Sigmoid colon (tissue), 7 donors: ENCODE measurements at places on chromosomes 13 and 19. TPM values are rescaled to one million over a fixed set of nuclear protein-coding genes. Genes with fewer than 3 reads are reported as not detected.

- H3K4me1 ChIP-seq = peaks cover 41% of the 10 kb centered on the region
- H3K36me3 ChIP-seq = no peaks in the 10 kb centered on the region
- peak overlapping the region; percentile 45 for H3K4me3 ChIP-seq
- H3K27ac ChIP-seq = no peak overlapping the region
These were observed 115.1 kb downstream of the KCNRG start for GRCh38 chr13:50130123-50130946.

GRCh38 chr19:597406-598315 lies 8.0 kb downstream of the HCN2 start:
- no peak for DNase-seq
- H3K27ac ChIP-seq = no peak overlapping the region
- no peaks in the 10 kb centered on the region for H3K4me1 ChIP-seq
- H3K27me3 ChIP-seq = no peaks in the 10 kb centered on the region
- no peak overlapping the region for H3K4me3 ChIP-seq
- no peaks in the 10 kb centered on the region for H3K36me3 ChIP-seq

Gene CC2D1A
- 33.5 TPM for total RNA-seq

GRCh38 chr13:37656247-37656940 lies 57.8 kb upstream of the POSTN start:
- H3K36me3 ChIP-seq = no peaks in the 10 kb centered on the region
- no peaks in the 10 kb centered on the region for H3K4me1 ChIP-seq

Gene PLK5
- not detected for total RNA-seq

- H3K27ac ChIP-seq = peak overlapping the region; percentile 81
- H3K4me3 ChIP-seq = no peak overlapping the region
- H3K36me3 ChIP-seq = no peaks in the 10 kb centered on the region
- DNase-seq = peak; percentile 93
- peaks cover 37% of the 10 kb centered on the region for H3K4me1 ChIP-seq
These were observed 15.8 kb downstream of the ARRDC2 start for GRCh38 chr19:18023622-18024251.

Gene CYP4F8
- not detected for total RNA-seq

Gene ZNF536
- 5.4 TPM for total RNA-seq

DNA sequence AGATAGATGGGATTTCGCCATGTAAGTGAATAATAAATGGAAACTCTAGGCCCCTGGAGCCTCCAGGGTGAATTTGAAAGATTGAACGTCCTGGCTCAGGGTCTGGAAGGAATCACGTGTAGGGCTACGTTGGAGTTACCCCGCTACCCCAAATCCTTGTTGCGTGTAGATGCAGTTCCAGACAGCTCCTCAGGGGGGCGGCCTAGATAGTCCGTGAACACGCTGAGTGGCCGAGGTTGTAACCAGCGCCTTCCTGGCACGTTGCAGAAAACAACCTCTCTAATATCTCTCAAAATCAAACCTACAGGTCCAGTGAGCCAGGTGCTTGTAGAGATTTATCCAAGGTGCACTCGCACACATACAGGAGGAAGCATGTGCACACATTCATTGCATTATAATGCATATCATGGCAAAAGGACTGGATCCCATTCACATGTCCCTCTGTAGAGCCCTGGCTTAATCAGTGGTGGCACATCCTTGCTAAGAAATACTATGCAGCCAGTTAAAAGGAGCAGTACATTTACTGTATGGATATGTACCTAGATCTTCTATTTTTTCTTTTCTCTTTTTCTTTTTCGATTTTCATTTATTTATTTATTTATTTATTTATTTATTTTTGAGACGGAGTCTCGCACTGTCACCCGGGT lies 2.5 kb upstream of the KEAP1 start:
- peak; percentile 85 for DNase-seq
- no peak overlapping the region for H3K4me3 ChIP-seq
- H3K4me1 ChIP-seq = no peaks in the 10 kb centered on the region
- H3K27me3 ChIP-seq = peaks cover 8% of the 10 kb centered on the region
- H3K27ac ChIP-seq = no peak overlapping the region

DNA sequence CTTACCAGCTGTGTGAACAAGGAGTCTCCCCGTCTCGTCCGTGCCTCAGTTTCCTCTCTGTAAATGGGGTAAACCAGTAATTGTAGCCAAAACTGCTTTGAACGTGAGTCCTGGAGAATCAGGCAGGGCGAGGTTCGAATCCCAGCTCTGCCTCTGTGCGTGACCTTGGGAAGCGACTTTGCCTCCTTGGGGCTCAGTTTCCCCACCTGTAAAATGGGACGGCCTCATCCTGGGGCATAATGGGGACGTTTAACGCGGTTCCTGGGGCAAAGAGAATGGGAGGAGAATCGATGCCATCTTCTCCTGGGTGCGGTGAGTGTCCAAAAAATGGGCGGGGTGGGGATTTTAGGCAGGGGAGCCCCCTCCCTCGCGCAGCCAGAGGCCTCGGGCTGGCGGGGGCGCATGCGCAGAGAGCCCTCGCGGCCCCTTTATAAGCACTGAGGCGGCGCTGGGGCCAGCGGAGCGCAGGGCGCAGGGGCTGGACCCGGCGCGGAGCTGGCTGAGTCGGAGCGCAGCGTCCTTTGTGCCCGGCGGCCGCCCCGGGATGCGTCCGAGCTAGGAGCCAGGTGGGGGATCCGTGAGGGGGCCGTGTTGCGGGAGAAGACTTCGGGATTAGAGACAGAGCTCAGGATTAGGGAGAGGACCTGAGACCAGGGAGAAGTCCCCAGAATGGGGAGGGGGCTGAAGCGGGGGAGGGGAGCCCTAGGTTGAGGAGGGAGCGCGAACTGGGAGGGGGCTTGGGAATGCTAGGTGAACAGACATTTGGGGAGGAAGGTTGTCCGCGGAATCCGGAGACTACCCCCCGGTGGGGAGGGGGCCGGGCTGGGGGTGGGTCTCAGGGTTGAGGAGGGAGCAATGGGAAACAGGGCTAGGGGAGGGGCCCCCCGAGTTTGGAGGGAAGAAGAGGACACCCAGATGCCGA lies at the start of gene NCAN:
Gene NCAN (plus strand): TSS at position 460 of the 922 bp plus-strand sequence. CDS start 4,996 bp downstream, outside the sequence.
- DNase-seq = no peak
- no peaks in the 10 kb centered on the region for H3K36me3 ChIP-seq

Gene IL17D
- total RNA-seq = 1.7 TPM

Gene DKKL1
- 2.0 TPM for total RNA-seq

- no peak overlapping the region for H3K4me3 ChIP-seq
- DNase-seq = no peak
- no peaks in the 10 kb centered on the region for H3K27me3 ChIP-seq
- no peak overlapping the region for H3K27ac ChIP-seq
- no peaks in the 10 kb centered on the region for H3K36me3 ChIP-seq
- H3K4me1 ChIP-seq = no peaks in the 10 kb centered on the region
These were observed 390.5 kb upstream of the HTR2A start for GRCh38 chr13:47287291-47287751.

DNA sequence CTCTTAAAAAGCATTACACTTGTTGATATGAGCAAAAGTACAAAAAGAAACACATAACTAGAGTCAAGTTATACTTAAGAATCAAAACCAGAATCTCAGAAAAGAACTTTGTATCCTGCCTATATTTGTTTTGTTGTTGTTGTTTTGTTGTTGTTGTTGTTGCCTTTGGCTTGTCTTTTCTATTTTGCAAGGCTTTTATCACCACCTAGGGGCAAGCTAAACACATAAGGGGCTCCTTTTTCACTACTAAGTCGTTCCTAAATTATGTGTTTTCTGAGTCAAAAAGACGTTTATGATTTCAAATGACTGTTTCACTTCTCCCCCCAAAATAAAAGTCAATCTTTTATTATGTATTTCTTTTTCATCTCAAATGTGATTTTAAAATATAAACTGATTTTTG lies 250.2 kb downstream of the RBM26 start:
- no peaks in the 10 kb centered on the region for H3K36me3 ChIP-seq
- H3K4me1 ChIP-seq = no peaks in the 10 kb centered on the region
- no peaks in the 10 kb centered on the region for H3K27me3 ChIP-seq
- H3K4me3 ChIP-seq = no peak overlapping the region
- DNase-seq = no peak
- H3K27ac ChIP-seq = no peak overlapping the region

Gene APOE
- total RNA-seq = 83.1 TPM

GRCh38 chr13:113823771-113824170 lies 40.1 kb downstream of the GAS6 start:
- no peak for DNase-seq
- no peak overlapping the region for H3K27ac ChIP-seq
- H3K4me3 ChIP-seq = no peak overlapping the region
- H3K36me3 ChIP-seq = peaks cover 16% of the 10 kb centered on the region
- H3K27me3 ChIP-seq = no peaks in the 10 kb centered on the region

Gene KIR3DL2
- not detected for total RNA-seq

GRCh38 chr13:30523211-30523610 lies 57.5 kb upstream of the HMGB1 start:
- H3K4me1 ChIP-seq = no peaks in the 10 kb centered on the region
- H3K36me3 ChIP-seq = no peaks in the 10 kb centered on the region
- no peaks in the 10 kb centered on the region for H3K27me3 ChIP-seq
- no peak overlapping the region for H3K27ac ChIP-seq

GRCh38 chr13:32409561-32410421 lies 18.1 kb downstream of the N4BP2L1 start:
- H3K27ac ChIP-seq = peak overlapping the region; percentile 24
- no peaks in the 10 kb centered on the region for H3K36me3 ChIP-seq
- H3K4me1 ChIP-seq = peaks cover 4% of the 10 kb centered on the region
- DNase-seq = peak; percentile 79
- no peaks in the 10 kb centered on the region for H3K27me3 ChIP-seq

DNA sequence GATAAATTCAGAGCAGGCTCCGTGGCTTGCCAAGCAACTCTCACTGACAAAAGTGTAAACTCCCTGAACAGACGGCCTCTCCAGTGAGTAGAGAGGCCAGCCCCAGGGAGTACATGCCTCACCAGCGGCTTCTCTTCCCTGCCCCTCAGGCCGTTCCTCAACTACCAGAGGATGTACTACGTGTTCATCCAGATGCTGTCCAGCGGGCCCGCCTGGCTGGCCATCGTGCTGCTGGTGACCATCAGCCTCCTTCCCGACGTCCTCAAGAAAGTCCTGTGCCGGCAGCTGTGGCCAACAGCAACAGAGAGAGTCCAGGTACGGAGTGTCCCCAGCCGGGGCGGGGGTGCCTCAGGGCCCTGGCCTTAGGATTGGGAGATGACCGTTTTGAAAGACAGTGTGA lies 93.4 kb upstream of the MCF2L start:
- H3K27ac ChIP-seq = no peak overlapping the region
- H3K4me3 ChIP-seq = no peak overlapping the region
- H3K4me1 ChIP-seq = peaks cover 5% of the 10 kb centered on the region

DNA sequence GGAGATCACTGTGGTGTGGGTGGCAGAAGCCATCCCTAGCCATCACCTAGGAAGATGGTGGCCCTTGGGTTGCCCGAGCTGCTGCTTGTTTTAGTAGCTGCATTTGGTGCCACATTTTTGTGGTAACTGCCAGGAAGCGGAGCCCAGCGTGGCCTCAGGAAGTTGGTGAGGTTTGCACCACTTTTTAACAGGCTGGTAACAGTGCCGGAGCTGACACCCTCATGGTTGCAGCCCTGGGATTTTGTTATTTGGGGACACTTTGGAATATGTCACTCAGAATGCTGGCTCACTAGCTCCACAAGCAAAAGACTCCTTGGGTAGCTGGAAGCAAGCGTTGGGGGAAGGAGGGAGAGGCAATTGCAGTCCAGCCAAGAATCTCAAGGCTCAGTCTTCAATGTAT lies 22.1 kb downstream of the ACTN4 start:
- no peak for DNase-seq
- no peaks in the 10 kb centered on the region for H3K27me3 ChIP-seq
- peak overlapping the region; percentile 98 for H3K27ac ChIP-seq
- H3K4me1 ChIP-seq = peaks cover 84% of the 10 kb centered on the region
- H3K36me3 ChIP-seq = no peaks in the 10 kb centered on the region

Gene RAB3A
- total RNA-seq = 2.2 TPM

GRCh38 chr13:103812558-103812957 lies 746.3 kb upstream of the SLC10A2 start:
- H3K27ac ChIP-seq = no peak overlapping the region
- no peaks in the 10 kb centered on the region for H3K27me3 ChIP-seq
- H3K4me1 ChIP-seq = no peaks in the 10 kb centered on the region
- no peak overlapping the region for H3K4me3 ChIP-seq
- DNase-seq = no peak

- H3K27ac ChIP-seq = peak overlapping the region; percentile 68
- DNase-seq = peak; percentile 92
- no peak overlapping the region for H3K4me3 ChIP-seq
- no peaks in the 10 kb centered on the region for H3K36me3 ChIP-seq
These were observed 24.0 kb upstream of the KATNAL1 start for GRCh38 chr13:30331331-30331771.

DNA sequence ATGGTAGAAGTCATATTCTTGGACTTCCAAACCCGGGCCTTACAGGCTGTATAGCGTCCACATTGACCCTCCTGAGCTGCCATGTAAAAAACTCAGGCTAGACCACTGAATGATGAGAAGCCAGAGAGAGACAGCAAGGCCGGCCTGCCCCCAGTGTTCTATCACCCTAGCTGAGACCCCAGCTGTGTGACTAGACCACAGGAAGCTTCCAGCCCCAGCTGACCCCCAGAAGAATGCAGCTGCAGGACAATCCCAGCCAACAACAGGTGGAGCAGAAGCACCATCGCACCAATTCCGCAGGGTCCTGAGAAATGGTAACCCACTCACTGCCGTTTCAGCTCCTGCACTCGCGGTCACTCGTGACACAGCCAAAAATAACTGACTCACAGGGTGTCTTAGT lies 2.9 kb upstream of the ATP11A start:
- no peak overlapping the region for H3K4me3 ChIP-seq
- H3K27me3 ChIP-seq = no peaks in the 10 kb centered on the region

DNA sequence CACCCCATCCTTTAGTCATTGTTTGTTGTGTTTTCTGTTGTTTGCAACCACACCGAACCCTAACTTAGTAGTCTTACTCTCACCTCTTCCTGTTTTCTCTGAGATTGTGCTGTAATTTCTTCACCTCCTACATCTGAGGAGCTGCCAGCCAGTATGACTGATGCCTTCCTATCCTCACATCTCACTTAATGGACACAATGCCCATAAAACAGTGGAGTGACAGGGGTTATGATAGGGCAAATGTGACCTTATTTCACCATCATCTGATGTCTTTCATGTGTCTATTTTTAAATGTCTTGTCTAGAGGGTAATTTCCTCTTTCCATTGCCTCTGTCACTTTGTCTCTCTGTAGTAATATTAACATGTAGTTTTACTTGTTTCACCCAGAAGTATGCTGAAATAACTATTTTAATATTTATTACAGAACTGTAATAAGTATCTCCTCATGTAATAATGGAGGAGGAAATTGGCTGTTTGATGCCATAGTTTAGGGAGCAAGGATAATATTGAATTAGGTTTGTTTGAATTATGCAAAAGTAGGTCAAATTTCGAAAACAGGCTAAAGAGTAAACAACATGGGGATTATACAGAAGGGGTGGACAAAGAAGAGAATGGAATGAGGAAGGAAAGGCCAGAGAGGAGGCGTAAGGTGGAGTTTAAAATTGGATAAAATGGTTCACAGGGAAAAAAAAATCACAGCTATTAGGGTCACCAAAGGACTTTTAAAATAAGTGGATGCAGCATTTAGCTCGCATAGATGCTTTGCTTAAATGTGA lies 103.5 kb upstream of the SPRY2 start:
- no peaks in the 10 kb centered on the region for H3K27me3 ChIP-seq
- H3K4me3 ChIP-seq = no peak overlapping the region
- H3K36me3 ChIP-seq = no peaks in the 10 kb centered on the region
- no peak for DNase-seq

Gene GJB2
- not detected for total RNA-seq

GRCh38 chr13:45349438-45349837 lies 8.5 kb upstream of the TPT1 start:
- DNase-seq = no peak
- no peaks in the 10 kb centered on the region for H3K27me3 ChIP-seq
- peaks cover 6% of the 10 kb centered on the region for H3K4me1 ChIP-seq
- peaks cover 3% of the 10 kb centered on the region for H3K36me3 ChIP-seq
- no peak overlapping the region for H3K27ac ChIP-seq
- no peak overlapping the region for H3K4me3 ChIP-seq
